Naive B cell (primary cell): ENCODE measurements at places on chromosomes 5 and 9. TPM values are rescaled to one million over a fixed set of nuclear protein-coding genes. Genes with fewer than 3 reads are reported as not detected.

The RPP25L gene
- 25.1 TPM for polyA plus RNA-seq

The GFI1B gene
- polyA plus RNA-seq, result 0.71 TPM

DNA sequence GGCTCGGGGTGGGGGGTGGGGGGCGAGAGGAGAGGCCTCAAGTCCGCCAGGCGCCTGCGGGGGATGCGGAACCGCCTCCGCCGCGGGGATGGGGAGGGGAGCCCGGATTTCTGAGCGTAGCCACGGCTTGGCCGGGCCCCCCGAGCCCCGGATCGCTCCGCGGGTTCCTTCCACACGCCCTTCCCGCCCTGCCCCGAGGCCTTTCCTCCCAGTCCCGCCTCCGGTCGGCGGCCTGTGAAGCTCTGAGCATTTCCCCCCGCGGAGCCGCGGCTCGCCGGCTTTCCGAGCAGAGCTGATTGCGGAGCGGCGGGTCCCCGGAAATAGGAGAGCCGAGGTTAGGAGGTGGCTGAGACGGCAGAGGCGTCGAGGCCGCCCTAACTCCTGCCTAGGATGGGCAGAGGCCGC, 6.1 kb downstream of the IRX4 start:
- H3K27me3 ChIP-seq, result peaks cover 69% of the 10 kb centered on the region
- H3K36me3 ChIP-seq, result no peaks in the 10 kb centered on the region
- H3K4me1 ChIP-seq, result peaks cover 16% of the 10 kb centered on the region
- DNase-seq, result no peak
- no peak overlapping the region for H3K27ac ChIP-seq
- no peak overlapping the region for H3K4me3 ChIP-seq

The LCN15 gene
- not detected for polyA plus RNA-seq

The NSUN2 gene
- 46.6 TPM for polyA plus RNA-seq

- no peak overlapping the region for H3K4me3 ChIP-seq
- no peaks in the 10 kb centered on the region for H3K27me3 ChIP-seq
- H3K4me1 ChIP-seq, result no peaks in the 10 kb centered on the region
- H3K27ac ChIP-seq, result no peak overlapping the region
- DNase-seq, result no peak
- no peaks in the 10 kb centered on the region for H3K36me3 ChIP-seq
Observed at GRCh38 chr9:93254806-93255493, 71.0 kb downstream of the WNK2 start.

- no peak for DNase-seq
- H3K27me3 ChIP-seq, result no peaks in the 10 kb centered on the region
- H3K4me3 ChIP-seq, result peak overlapping the region; percentile 98
- H3K27ac ChIP-seq, result peak overlapping the region; percentile 43
Observed at GRCh38 chr9:35690614-35691333, 1.0 kb upstream of the TPM2 start.

GRCh38 chr9:17832812-17833211, 253.9 kb downstream of the SH3GL2 start:
- no peak overlapping the region for H3K4me3 ChIP-seq
- no peak overlapping the region for H3K27ac ChIP-seq
- H3K36me3 ChIP-seq, result no peaks in the 10 kb centered on the region
- no peaks in the 10 kb centered on the region for H3K4me1 ChIP-seq
- H3K27me3 ChIP-seq, result no peaks in the 10 kb centered on the region

- H3K27ac ChIP-seq, result no peak overlapping the region
- no peaks in the 10 kb centered on the region for H3K4me1 ChIP-seq
- peaks cover 4% of the 10 kb centered on the region for H3K27me3 ChIP-seq
- H3K4me3 ChIP-seq, result no peak overlapping the region
- DNase-seq, result no peak
- H3K36me3 ChIP-seq, result no peaks in the 10 kb centered on the region
Observed at GRCh38 chr5:33753704-33754103, 138.1 kb downstream of the ADAMTS12 start.

- H3K4me3 ChIP-seq, result no peak overlapping the region
- H3K4me1 ChIP-seq, result no peaks in the 10 kb centered on the region
- DNase-seq, result no peak
- H3K27me3 ChIP-seq, result no peaks in the 10 kb centered on the region
Observed at GRCh38 chr5:150645070-150645700, 4.7 kb downstream of the SYNPO start.
